Activated CD4-positive, alpha-beta T cell treated with anti-CD3 and anti-CD28 coated beads, Interleukin-2, amount 10 ng/mL, durations not matched to agents 7 days and 5 days (primary cell): ENCODE measurements at places on chromosomes 7 and 10. TPM values are rescaled to one million over a fixed set of nuclear protein-coding genes. Genes with fewer than 3 reads are reported as not detected.

Gene PIP
- not detected for total RNA-seq

Gene GPER1
- total RNA-seq = 0.08 TPM

Gene ENO4
- not detected for total RNA-seq

Gene KLF6
- 155 TPM for total RNA-seq

Gene CDH23
- 4.5 TPM for total RNA-seq

- DNase-seq = peak; percentile 75
Measured at GRCh38 chr10:80529604-80530003, 8.1 kb upstream of the SH2D4B start.

DNA sequence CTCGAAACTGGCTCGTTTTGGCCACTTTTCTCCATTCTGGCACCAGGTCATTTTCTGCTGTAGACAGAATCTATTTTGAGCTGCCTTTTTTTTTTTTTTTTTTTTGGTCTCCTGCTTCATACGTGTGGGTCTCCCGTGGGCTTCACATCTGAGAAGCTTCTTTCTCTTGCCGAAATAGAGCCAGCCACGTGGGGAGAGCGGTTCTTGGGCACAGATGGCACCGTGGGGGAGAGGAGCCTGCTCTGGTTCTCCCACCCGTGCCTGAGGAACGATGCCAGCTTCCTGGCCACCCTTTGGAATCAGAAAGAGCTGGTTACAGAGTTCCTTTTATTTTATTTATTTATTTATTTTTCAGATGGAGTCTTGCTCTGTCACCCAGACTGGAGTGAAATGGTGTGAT lies 48.7 kb upstream of the OCM2 start:
- DNase-seq = no peak
